ENCODE measurements at places on chromosomes 7 and 10.

DNA sequence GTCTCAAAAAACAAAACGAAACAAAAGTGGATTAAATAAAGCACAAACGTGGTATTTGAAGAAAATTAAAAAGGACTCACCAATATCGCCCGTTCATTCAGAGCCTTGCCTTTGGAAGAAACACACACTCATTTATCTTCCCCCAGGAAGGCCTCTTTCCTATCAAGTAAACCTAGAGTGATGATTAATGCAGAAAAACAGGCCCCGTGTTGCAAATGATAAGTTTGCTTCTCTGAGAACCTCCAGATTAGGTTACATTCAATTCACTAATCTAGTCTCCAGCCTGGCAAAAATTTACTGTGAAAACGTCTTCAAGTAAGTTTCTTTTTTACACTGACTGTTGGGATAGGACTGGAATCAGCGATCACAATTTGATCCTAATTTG, 78.0 kb upstream of the C1GALT1 start:
- DNase-seq = peak; percentile 69

GRCh38 chr7:42661312-42661711, 250.6 kb downstream of the C7orf25 start:
- no peak for DNase-seq

- no peak for DNase-seq
Measured at GRCh38 chr7:15798081-15798480, 111.6 kb upstream of the MEOX2 start.

DNA sequence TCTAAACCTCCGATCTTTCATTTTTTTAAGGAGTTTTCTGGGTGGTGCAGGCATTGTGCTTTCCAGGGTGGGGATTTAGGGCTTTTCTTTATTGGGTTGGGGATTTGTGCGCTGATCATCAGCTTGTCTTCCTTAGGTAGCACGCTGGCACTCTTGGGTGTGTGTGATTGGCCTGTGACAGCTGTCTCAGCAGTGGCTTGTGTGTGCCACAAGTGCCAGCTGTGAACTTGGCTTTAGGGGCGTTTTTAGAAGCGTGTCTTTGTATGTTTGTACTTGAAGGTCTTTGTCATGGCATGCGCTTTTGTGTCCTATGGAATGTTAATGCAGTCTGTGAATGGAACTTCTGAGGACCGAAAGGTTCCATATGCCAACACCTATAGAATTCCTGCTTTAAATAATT, 788 bp downstream of the AKAP9 start:
- peak; percentile 50 for DNase-seq

- peak; percentile 3 for DNase-seq
Measured at GRCh38 chr10:10475812-10476211, 541.9 kb upstream of the CELF2 start.

DNA sequence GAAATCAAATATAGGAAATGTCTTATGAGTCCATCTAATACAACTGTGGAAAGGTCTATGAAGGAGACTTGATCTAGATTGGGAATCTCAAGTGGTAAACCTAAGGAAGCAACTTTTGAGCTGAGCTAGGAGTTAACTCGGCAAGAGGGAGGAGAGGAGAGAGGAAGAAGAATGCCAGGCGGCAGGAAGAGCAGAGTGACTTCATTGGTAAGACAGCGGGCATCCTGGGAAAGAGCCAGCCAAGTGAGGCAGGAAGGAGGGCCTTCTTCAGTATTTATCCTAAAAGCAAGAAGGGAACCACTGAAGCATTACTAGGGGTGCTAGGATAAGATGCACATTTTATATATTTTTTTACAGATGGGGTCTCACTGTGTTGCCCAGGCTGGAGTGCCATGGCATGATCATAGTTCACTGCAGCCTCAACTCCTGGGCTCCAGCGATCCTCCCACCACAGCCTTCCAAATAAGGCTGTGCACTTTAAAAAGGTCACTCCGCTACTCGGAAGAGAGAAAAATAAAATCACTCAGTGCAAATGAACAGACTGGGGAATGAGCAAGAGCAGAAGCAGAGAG, 2.0 kb downstream of the BCL7B start:
- DNase-seq = no peak

DNA sequence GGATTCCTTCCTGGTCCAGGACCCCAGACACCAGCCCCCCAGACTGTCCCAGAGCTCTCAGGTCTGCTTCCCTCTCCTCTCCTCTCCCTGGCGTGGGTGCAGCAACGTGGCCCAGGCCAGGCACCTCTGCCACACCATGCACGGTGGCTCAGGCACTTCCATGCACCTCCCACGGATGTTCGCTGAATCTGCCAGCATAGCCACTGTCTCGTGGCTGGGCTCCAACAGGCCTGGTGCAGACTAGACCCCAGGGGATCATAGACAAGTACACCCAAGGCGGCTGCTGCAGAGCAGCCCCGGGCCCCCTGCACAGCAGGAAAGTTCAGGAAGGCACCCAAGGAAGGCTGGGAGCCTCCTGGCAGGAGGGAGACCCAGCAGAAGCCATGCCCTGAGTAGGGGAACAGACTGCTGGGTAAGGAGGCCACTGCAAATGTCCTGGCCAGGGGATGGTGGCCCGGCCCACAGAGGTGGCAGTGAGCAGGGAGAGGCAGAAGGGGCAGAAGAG, 4.4 kb downstream of the RASGEF1A start:
- no peak for DNase-seq

- no peak for DNase-seq
Measured at GRCh38 chr7:120802751-120803150, 55.2 kb downstream of the TSPAN12 start.

GRCh38 chr7:99218406-99219184, 10.7 kb upstream of the KPNA7 start:
- DNase-seq = no peak

DNA sequence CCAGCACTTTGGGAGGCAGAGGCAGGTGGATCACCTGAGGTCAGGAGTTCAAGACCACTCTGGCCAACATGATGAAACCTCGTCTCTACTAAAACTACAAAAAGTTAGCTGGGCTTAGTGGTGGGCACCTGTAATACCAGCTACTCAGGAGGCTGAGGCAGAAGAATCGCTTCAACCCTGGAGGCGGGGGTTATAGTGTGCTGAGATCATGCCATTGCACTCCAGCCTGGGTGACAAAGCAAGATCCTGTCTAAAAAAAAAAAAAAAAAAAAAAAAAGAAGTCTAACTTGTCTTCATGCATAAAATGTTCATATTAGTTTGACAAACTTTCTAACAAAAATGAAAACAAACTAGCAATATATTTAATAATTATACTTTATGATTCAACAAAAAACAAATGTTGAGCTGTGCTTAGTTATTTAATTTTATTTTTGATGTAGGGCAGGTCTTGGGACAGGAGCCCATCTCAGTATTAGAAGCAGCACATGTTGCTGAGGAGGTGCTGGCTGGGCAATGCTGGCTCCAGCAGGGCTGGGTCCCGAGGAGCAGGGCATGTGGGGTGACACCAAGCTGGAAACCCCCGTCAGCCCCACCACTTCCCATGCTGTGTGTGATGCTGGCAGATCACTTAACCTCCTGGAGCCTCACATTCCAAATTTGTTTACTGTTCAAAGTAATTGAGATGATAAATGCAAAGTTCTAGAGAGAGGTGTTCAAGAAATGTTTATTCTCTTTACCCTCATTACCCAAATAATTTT, 335.3 kb upstream of the KLF6 start:
- DNase-seq = no peak

Data from mesendoderm (in vitro differentiated cells).